ENCODE measurements at places on chromosomes 11 and 22. TPM values are rescaled to one million over a fixed set of nuclear protein-coding genes. Genes with fewer than 3 reads are reported as not detected.

- no peak for DNase-seq
Measured at GRCh38 chr22:42611051-42611450, 3.6 kb downstream of the POLDIP3 start.

- DNase-seq, result no peak
Measured at GRCh38 chr11:13884158-13884799, 78.2 kb upstream of the SPON1 start.

Gene ADAMTS15
- 23.0 TPM for total RNA-seq

Gene REXO2
- total RNA-seq, result 55.4 TPM

- DNase-seq, result no peak
Measured at GRCh38 chr11:64559351-64560138, 31.5 kb upstream of the SLC22A12 start.

GRCh38 chr22:50568626-50569025 lies 5.9 kb upstream of the SYCE3 start:
- no peak for DNase-seq

All from upper lobe of left lung (tissue), 6 donors.